ENCODE measurements at places on chromosomes 5 and 9.

- DNase-seq: no peak
These were observed 25.2 kb downstream of the ZCCHC9 start for GRCh38 chr5:81326554-81326953.

GRCh38 chr5:124519396-124519795 is 227.0 kb downstream of the ZNF608 start:
- no peak for DNase-seq

DNA sequence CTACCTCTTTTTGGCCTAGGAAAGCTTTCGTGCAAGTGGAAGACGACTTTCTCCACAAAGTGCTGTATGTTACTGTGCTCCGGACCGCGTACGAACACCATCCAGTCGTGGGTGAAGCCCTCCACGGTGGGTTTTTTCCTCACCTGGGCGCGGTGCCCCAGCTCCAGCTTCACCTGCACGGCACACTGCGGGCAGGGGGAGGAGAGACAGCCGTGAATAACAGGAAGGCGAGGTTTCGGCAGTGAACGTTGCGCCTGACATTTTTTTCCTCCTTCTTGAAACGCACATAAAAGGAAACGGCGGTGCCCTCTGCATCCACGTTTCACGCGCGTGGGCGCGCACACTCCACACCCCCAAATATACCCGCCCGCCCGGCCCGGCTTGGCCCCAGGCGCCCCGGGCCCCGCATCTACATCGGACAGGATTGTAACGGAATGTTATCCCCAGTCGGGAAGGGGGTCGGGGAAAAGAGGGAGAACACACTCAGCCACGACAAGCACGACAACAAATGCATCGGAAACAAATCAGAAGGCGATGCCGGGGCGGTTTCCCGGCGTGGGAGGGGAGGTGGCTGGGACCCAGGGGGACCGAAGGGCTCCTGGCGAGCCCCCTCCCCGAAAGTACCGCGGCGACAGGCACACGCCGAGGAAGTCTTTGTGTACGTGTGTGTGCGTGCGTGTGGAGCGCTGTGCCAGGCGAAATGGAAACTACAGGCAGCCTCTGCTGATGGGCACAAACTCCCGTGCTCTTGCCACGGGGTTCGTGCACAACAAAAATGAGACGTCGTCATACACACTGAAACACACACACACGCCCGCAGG is 1.4 kb downstream of the MLLT3 start:
- DNase-seq: peak; percentile 66

GRCh38 chr5:135386886-135387628 is 12.0 kb downstream of the MACROH2A1 start:
- peak; percentile 95 for DNase-seq

DNA sequence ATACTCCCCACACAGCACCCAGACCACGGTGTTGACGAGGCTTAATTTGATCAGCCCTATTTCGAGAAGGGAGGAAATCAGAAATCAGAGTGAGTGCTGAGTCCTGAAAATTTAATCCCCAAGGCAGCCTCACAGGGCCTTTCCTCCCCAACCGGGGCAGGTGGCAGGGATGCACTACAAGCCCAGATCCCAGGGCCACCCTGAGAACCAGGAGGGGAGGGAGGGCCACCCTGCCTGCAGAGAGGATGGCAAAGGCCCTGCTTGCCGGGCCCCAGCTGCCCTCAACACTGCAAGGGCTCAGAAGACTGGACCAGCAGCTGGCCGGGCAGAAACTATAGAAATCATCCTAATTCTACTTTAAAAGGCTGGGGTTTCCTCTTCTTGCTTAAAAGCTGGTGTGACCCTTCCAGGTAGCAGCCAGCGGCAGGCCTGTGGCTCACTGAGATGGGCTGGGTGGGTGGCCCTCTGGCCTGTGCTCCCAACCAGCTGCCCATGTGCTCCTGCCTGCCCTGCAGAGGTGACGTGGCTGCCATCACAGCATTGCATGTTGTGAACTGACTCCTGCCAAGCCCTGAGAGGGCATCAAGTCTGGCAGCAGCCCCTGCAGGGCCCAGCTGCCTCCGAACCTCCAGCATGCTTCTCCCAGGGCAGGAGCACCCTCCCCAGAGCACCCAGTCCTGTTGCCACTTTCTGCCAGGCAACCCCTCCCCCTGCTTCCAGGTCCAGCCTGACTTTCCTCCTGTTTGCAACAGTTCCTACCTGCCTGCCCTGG is 122.8 kb downstream of the ADAMTS2 start:
- no peak for DNase-seq

DNA sequence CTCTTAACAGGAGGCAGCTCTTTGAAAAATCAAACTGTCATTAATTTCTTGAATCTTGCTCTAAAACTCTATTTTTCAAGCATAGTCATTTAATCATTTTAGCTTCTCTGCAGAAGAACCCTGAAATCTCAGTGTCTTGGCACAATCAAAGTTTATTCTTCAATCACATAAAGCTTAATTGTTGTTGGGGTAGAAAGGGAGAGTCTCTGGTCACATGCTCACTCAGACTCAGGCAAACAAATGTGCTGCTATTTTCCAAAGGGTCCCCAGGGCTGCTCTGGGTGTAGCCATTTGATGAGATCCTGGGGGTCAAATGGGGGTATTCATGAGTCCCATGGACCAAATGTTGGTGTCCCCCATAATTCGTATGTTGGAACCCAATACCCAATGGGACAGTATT is 114.8 kb downstream of the MSX2 start:
- no peak for DNase-seq

- no peak for DNase-seq
These were observed 63.8 kb downstream of the SNCAIP start for GRCh38 chr5:122375801-122376200.

GRCh38 chr5:30849931-30850710 is 343.4 kb upstream of the CDH6 start:
- DNase-seq: no peak

Data from erythroblast (primary cell).